ENCODE measurements at places on chromosomes 3 and 15.

GRCh38 chr3:117736846-117737245 is 1027.3 kb downstream of the TUSC7 start:
- DNase-seq: no peak

DNA sequence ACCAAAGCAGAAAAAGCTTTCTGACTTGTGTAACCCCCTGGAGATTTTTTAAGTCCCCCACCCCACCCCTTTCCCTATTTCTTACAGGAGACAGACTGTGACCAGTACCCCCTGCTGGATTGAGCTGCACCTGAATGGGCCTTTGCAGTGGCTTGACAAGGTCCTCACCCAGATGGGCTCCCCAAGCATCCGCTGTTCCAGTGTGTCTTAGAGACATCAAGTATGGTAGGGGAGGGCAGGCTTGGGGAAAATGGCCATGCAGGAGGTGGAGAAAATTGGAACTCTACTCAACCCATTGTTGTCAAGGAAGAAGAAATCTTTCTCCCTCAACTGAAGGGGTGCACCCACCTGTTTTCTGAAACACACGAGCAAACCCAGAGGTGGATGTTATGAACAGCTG is 64.1 kb downstream of the AAGAB start:
- no peak for DNase-seq

GRCh38 chr3:158701420-158702065 is 29.1 kb upstream of the LXN start:
- peak; percentile 17 for DNase-seq

DNA sequence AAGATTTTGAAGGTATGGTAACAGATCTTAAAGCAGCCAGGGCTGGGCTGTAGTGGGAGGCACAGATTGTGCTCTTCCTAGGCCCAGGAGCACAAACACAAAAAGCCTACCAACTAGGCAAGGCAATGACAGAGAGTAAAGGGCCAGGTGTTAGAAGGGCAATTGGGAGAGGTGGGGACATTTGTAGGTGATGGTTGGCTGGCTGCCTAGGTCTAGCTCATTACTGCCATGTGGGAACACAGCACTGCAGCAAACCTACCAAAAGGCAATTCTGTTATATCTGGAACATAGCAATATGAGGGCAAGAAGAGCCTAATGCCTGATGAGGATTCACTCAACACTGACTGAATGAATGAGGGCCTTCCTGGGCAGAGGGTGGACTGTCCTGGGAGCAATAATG is 30.4 kb downstream of the ARHGEF3 start:
- DNase-seq: no peak

GRCh38 chr3:183265157-183265642 is 12.1 kb downstream of the B3GNT5 start:
- DNase-seq: peak; percentile 68

- DNase-seq: no peak
Measured at GRCh38 chr3:158794206-158794605, 7.6 kb upstream of the MFSD1 start.

- DNase-seq: no peak
Measured at GRCh38 chr3:182412066-182412465, 381.2 kb upstream of the ATP11B start.

- DNase-seq: no peak
Measured at GRCh38 chr15:26126070-26126469, 262.9 kb upstream of the ATP10A start.

- peak; percentile 25 for DNase-seq
Measured at GRCh38 chr3:55818485-55818884, 331.4 kb upstream of the WNT5A start.

- no peak for DNase-seq
Measured at GRCh38 chr15:98241032-98241554, 280.6 kb downstream of the ARRDC4 start.

- no peak for DNase-seq
Measured at GRCh38 chr15:101177866-101178265, 74.0 kb downstream of the CHSY1 start.

DNA sequence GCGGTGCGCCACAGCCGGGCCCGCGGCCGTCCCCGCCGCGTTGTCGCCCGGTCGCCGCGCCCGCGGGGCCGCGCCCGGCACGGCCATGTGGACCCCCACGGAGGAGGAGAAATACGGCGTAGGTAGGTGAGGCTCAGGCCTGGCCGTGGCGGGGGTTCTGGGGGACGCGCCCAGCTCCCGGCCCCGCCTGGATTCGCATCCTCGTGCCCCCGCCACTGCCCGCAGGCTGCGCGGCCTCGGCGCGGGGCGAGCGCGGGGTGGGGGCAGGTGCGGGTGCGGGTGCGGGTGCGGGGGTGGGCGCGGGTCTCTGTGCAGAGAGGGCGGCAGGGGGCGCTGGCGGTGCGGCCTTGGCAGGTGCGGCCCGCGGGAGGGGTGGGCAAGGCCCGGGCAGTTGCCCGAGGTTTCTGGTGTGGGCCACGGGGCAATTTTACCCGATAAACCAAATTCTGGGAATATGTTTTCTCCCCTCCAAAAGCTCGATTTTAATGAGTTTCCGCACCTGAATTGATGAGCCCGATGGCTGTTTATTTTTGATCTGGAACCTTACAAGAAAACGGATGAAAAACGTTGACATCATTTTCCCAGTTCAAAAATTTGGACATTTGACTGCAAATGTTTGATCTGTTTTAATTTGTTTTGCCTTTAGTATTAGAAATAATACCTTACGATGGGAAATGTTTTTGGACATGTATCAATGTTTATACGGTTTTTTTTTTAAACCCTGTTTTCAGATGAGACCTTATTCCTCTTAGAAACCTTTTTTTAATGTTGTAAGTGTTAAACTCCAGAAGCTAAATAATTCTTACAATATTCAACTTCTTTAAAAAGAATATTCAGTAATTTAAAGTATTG is 678 bp downstream of the DOCK3 start:
- DNase-seq: no peak

DNA sequence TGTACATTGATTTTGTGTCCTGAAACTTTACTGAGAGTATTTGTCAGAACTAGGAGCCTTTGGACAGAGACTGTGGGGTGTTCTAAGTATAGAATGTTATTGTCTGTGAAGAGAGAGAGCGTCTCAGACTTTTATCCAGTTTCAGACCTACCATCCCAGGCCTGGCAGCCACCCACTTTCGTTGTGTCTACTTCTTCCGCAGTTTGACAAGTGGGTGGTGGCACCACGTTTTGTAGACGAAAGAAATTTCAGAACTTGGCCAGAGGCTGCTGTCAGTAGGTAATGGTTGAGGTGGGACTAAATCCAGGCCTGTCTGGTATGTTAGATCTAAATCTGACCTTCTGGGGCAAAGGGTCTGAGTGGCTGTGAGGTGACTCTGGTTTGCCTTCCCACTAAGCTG is 13.4 kb upstream of the TRAK1 start:
- DNase-seq: no peak

GRCh38 chr15:58243070-58243469 is 104.9 kb downstream of the AQP9 start:
- DNase-seq: no peak

DNA sequence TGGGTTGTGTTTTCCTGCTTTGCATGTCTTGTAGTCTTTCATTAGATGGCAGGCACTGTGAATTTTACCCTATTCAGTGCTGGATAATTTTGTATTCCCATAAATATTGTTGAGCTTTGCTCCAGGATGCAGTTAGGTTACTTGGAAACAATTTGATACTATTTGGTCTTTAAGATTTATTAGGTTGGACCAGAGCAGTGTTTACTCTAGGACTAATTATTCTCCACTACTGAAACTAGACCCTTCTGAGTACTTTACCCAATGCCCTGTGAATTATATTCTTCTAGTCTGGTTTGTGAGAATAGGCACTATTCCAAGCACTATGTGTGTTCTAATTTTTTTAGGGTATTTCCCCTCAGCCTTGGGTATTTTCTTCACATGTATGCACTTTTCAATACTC is 37.8 kb upstream of the TASOR start:
- no peak for DNase-seq

GRCh38 chr15:58761010-58761388 is 10.1 kb upstream of the MINDY2 start:
- DNase-seq: no peak

DNA sequence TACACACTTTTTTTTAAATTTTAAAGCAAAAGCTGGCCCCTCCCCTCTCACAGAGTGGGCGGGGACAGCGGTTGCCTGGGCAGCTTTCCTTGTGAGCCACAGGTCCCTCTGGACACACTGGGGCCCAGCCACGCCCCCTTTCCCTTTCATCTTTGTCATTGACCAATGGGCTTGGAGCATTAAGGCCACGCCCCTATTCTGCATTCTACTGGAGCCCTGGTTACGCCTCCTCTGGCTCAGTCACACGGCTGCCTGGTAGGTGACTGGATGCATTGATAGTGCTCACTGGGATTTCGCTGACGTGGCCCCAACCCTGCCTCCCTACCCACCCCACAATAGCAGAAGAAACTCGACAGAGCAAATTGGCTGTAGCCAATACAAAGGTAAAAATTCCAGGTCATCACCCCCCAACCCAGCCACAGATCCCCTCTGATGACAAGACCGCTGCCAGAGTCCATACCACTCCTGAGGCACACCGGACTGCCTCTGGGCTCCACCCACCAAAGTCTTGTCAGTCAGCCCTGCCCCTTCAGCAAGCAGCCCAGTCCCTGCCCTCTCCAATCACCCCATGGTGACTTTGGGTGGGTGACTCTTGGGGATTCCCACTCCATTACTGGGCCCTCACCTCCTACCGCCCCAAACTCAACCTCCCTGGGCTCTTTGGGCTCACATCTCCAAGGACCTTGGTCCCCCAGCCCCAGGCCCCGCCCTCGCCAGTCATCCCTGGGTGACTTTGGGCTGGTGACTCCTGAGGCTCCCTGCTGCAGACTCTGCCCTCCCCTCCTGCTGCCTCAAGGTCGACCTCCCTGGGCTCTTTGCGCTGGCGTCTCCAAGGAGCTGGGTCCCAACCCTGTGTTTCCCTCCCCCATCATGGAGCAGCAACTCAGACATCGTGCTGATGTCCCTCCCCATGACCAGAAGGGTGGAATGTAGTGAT is 112.2 kb upstream of the FAN1 start:
- peak; percentile 67 for DNase-seq

- no peak for DNase-seq
Measured at GRCh38 chr3:51735950-51736349, 29.1 kb downstream of the GRM2 start.

DNA sequence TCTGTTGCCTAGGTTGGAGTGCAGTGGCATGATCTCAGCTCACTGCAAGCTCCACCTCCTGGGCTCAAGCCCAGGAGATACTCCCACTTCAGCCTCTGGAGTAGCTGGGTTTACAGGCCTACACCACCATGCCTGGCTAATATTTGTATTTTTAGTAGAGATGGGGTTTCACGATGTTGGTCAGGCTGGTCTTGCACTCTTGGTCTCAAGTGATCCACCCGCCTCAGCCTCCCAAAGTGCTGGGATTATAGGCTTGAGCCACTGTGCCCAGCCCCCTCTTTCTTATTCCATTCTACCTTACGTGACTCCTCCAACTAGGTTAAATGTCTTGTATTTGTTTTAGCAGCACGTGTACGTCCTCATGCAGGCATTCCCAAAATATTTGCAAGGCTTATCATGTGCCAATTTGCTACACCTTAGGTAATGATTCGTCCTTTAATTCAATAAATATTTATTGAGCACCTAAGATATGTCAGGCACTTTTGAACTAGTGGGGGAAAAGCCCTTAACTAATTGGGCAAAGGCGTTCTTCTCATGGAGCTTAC is 14.9 kb upstream of the MAGI1 start:
- peak; percentile 30 for DNase-seq

- no peak for DNase-seq
Measured at GRCh38 chr15:81229586-81229985, 32.9 kb downstream of the IL16 start.

DNA sequence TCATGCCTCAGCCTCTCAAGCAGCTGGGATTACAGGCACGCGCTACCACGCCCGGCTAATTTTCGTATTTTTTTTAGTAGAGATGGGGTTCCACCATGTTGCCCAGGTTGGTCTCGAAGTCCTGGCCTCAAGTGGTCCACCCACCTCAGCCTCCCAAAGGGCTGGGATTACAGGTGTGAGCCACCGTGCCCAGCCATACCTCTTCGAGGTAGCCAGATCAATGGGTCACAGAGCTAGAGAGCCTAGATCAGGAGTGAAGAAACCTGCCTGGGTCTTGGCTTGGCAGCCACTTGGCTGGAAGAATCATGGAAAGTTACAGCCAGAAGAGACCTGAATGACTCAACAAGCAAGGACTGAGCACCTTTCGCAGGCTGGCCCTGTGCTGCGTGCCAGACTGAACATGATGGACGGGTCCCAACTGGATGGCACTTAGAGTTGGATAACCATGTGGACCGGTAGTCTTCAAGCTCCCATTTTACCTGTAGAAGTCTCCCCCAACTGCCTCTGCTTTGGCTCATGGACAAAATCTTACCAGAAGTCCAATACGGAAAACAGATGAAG is 29.7 kb downstream of the GNB5 start:
- DNase-seq: no peak

DNA sequence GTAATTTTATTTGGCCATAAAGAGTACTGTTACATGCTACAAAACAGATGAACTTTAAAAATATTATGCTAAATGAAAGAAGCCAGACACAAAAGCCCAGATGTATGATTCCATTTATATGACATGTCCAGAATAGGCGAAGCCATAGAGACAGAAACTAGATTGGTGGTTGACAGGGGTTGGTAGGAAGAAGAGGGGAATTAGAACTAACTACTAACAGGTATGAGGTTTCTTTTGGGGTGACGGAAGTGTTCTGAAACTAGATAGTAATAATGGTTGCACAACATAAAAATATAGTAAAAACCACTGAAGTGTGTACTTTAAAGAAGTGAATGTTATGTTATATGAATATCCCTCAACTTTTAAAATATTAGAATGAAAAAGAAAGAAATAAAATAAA is 66.1 kb downstream of the GBE1 start:
- no peak for DNase-seq

DNA sequence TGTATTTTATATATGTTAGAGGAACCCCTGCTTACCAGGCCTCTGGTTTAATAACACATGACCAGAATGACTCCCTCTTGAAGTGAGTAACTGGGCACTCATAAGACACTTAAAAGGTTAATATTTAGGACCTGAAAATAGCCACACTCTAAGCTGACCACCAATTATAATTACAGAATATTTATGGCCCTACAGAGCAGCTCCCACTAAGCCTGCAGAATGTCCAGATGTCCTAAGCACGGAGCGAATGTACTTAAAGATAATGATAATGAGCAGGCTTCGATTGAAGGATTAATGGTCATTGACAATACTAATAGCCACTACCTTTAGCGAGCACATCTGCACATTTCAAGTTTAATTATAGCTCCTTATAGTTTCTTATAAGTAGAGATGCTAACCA is 22.8 kb upstream of the KCTD6 start:
- no peak for DNase-seq

DNA sequence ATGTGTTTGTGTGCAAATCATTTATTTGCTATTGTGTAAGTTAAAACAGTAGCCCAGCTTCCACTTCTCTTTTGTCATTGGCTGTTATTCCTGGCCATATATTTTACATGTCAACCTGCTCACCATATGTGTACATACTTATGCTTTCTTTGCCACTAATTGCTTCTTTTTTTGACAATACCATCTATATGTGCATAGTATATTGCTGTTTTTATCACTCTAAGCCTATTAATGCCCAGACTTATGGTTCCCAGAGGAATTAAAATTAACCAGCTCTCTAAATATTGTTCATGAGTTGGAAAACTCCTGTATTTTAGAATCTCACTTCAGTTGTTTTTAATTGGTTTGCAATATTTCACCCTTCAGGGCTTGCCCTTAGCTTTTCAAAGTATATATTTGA is 428.9 kb downstream of the MECOM start:
- DNase-seq: peak; percentile 28

All from A673 (cell line).